ENCODE measurements at places on chromosomes 4 and X. TPM values are rescaled to one million over a fixed set of nuclear protein-coding genes. Genes with fewer than 3 reads are reported as not detected.

FAM53A gene
- 2.3 TPM for total RNA-seq

MAGEA8 gene
- total RNA-seq = not detected

PLK4 gene
- 0.66 TPM for total RNA-seq

ANKRD50 gene
- 23.8 TPM for total RNA-seq

SMIM10L2A gene
- 1.2 TPM for total RNA-seq

PAGE4 gene
- not detected for total RNA-seq

HSFX2 gene
- not detected for total RNA-seq

CFP gene
- 0.33 TPM for total RNA-seq

CYP4V2 gene
- total RNA-seq = 27.1 TPM

MORC4 gene
- 40.9 TPM for total RNA-seq

PDLIM5 gene
- 44.5 TPM for total RNA-seq

PRPS2 gene
- total RNA-seq = 36.5 TPM

DIAPH2 gene
- 20.3 TPM for total RNA-seq

PSAPL1 gene
- total RNA-seq = not detected

AFAP1 gene
- 36.1 TPM for total RNA-seq

WDR17 gene
- total RNA-seq = 3.3 TPM

PDGFRA gene
- 432 TPM for total RNA-seq

CYTL1 gene
- 0.15 TPM for total RNA-seq

NEXMIF gene
- not detected for total RNA-seq

SEPSECS gene
- total RNA-seq = 13.1 TPM

SPIN2B gene
- 8.4 TPM for total RNA-seq

LARP1B gene
- total RNA-seq = 19.3 TPM

L1CAM gene
- total RNA-seq = 1.2 TPM

TLR8 gene
- total RNA-seq = not detected

GNRHR gene
- total RNA-seq = not detected

DCAF8L2 gene
- under 0.01 TPM for total RNA-seq

ADH1B gene
- 281 TPM for total RNA-seq

LANCL3 gene
- under 0.01 TPM for total RNA-seq

GAGE13 gene
- not detected for total RNA-seq

VCX gene
- total RNA-seq = not detected

BMX gene
- total RNA-seq = not detected

SH2D1A gene
- total RNA-seq = not detected

GPRIN3 gene
- total RNA-seq = under 0.01 TPM

ASIC5 gene
- total RNA-seq = not detected

SPANXB1 gene
- not detected for total RNA-seq

ENOPH1 gene
- total RNA-seq = 40.5 TPM

BTK gene
- 0.15 TPM for total RNA-seq

XAGE2 gene
- not detected for total RNA-seq

CPZ gene
- 0.58 TPM for total RNA-seq

EFHC2 gene
- 0.29 TPM for total RNA-seq

ZNF141 gene
- total RNA-seq = 8.4 TPM

SMIM31 gene
- total RNA-seq = not detected

CITED1 gene
- not detected for total RNA-seq

C4orf50 gene
- total RNA-seq = not detected

TLR2 gene
- total RNA-seq = 0.58 TPM

PLXNB3 gene
- total RNA-seq = 6.1 TPM

ALAS2 gene
- total RNA-seq = not detected

GAGE12C gene
- total RNA-seq = not detected

CXCL3 gene
- total RNA-seq = 10.6 TPM

IL2RG gene
- not detected for total RNA-seq

C1QTNF7 gene
- total RNA-seq = 0.50 TPM

WNK3 gene
- 0.17 TPM for total RNA-seq

RAI2 gene
- 2.2 TPM for total RNA-seq

GAGE12E gene
- total RNA-seq = not detected

RXFP1 gene
- total RNA-seq = 0.73 TPM

CHRDL1 gene
- 0.99 TPM for total RNA-seq

TCP11X2 gene
- total RNA-seq = not detected

USP17L5 gene
- not detected for total RNA-seq

MAGEB2 gene
- not detected for total RNA-seq
